ENCODE measurements at places on chromosomes 3 and 15.

DNA sequence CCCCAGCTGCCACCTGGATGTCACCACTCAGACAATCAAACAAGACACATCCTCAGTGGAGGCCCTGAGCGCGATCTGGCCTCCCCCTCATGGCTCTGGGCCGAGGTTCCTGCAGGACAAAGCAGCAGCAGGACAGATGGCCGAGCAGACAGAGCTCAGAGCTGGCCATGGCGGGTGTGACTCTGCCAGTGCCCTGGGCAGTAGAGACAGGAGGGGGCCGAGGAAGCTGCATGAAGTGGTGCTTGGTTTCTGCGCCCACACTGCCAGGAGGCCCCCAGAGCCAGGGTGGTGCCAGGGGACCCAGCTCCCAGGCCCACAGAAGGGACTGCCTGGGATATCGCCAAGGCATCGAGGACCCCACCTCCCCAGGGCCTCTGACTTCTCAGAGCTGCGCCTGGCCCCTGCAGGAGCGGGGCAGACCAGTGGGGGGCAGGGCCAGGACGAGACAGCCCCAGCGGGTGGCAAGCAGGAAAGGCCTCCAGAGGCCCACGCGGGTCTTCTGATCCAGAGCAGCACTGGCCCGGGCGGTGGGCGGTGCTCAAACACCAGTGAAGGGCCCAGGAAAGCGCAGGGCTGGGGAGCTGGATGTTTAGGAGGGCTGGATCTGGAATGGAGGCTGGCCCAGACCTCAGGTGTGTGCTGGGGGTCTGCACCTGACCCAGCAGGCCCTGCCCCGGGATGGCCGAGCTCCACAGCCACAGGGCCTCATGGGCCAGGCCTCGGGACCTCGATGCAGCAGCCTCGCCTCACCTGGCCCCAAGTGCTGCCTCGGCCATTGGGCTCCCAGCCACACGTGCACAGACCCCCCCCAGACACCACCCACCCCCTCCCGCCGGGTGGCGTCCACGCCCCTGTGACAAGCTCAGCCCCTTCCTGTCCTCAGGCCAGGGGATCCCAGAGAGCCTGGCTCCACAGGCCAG, 76.0 kb downstream of the GOLGA8G start:
- DNase-seq = no peak

DNA sequence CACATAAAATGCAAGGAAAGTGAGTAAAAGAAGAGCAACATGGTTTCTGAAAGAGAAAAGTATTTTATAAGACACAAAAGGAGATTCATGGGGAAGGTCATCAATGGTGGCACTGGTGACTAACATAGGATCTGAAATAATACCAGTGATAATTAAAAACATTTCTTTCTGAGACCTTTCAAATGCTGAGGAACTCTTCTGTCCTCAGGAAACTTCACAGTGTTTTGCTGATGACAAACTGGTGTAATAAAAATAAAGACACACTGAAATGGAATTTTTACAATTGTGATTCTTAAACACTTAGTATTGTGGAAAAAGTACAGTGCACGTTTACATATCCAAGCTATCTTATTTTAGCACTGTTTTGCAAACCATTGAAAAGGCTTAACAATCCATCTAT, 80.4 kb upstream of the ZBTB20 start:
- no peak for DNase-seq

GRCh38 chr3:106635271-106635670, 742.0 kb upstream of the CCDC54 start:
- DNase-seq = no peak

DNA sequence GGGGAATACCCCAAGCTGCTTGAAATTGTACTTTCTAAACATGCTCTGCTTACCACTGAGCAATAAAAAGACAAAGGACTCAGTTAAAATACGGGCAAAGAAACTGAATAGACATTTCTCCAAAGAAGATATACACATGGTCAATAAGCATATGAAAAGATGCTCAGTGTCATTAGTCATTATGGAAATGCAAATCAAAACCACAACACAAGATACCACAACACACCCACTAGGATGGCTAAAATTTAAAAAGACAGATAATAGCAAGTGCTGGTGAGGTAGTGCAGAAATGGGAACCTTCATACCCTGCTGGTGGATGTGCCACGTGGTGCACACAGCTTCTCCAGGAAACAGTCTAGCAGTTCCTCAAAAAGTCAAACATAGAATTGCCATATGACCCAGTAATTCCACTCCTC, 21.3 kb downstream of the LRIG1 start:
- no peak for DNase-seq

DNA sequence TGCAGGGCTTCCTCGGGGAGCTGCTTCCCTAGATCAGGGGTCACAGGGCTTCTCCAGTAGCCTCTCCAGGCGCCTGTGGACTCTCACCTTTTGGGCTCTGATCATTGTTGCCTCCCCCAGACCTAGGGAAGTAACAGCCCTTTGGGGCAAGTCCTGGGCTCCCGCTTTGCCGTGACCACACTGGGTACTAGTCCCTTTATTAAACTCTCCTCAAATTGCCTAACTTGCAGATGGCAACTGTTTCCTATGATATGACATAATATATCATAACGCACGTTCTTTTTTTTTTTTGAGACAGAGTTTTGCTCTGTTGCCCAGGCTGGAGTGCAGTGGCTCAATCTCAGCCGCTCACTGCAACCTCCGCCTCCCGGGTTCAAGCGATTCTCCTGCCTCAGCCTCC, 17.9 kb upstream of the NRROS start:
- DNase-seq = no peak

GRCh38 chr15:101179341-101180153, 72.3 kb downstream of the CHSY1 start:
- DNase-seq = no peak

DNA sequence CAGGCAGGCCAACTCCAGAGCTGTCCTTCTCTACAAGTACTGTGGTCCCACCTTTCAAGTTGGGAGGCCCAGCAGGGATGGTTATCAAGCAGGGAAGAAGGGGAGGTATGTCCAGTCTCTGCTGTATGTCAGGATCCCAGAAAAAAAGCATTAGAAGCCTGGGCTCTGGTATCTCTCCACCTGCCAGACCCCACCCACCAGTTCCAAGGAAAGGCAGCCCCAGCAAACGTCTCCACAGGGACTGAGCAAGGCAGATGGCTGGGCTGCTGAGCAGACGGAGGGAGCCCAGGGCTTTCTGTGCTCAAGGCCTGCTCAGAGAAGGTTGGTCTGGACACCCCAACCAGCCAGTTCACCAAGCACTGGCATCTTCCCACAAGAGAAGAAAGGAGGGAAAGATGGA, 287.8 kb downstream of the XXYLT1 start:
- DNase-seq = no peak

DNA sequence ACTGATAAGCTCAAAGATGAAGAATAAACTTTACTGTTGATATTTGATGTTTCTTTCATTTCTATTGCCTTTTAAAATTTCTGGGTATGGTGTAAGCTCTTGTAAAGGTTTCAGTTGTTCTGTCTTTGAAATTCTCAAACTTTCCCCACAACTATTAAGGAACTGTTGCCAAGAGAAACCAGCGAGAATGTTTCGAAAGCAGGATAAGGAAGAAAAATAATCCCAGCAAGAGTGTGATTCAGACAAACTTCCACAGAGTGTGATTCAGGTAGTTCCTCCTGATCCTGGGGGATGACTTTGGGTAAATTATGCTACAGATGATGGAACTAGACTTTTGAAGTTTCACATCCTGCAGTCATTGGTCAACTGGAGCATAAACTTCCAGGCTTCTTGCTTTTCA, 632.0 kb downstream of the NSUN3 start:
- DNase-seq = no peak

- DNase-seq = no peak
These were observed 53.7 kb downstream of the NMD3 start for GRCh38 chr3:161274691-161275298.

DNA sequence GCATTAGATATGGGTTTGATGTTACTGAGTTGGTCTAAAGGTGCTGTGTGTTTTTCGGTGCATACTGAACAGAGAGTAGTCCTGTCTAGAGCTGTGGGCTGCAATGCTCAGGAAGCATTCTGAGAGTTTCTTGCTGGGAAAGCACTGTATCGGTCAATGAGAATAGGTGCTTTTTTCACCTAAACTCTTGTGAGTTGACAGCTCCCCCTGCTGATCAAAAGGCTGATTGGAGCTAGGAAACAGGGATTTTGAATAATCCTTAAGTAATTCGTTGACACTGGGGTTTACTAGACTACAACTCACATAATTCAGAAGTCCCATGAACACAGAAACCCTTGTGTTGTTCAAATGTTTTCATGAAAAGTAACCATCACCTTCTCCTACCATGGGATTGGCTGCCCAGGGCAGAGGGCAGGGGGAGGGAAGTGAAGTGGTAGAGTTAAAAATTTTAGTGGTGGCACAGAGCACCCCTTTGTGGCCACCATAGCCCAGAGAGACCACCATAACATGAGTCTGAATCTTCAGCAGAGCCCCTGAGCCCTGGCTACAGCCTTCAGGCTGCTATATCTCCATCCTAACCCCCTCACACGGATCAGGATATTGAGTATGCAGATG, 13.0 kb upstream of the MANF start:
- no peak for DNase-seq

GRCh38 chr3:189941125-189941524, 179.6 kb downstream of the P3H2 start:
- no peak for DNase-seq

GRCh38 chr3:67301556-67301955, 303.4 kb downstream of the KBTBD8 start:
- DNase-seq = no peak

- DNase-seq = no peak
These were observed 364.9 kb downstream of the NAALADL2 start for GRCh38 chr3:175224051-175224450.

- no peak for DNase-seq
These were observed 409.1 kb upstream of the ATP11B start for GRCh38 chr3:182384221-182384620.

GRCh38 chr3:64143409-64144130, 81.7 kb downstream of the PRICKLE2 start:
- no peak for DNase-seq

DNA sequence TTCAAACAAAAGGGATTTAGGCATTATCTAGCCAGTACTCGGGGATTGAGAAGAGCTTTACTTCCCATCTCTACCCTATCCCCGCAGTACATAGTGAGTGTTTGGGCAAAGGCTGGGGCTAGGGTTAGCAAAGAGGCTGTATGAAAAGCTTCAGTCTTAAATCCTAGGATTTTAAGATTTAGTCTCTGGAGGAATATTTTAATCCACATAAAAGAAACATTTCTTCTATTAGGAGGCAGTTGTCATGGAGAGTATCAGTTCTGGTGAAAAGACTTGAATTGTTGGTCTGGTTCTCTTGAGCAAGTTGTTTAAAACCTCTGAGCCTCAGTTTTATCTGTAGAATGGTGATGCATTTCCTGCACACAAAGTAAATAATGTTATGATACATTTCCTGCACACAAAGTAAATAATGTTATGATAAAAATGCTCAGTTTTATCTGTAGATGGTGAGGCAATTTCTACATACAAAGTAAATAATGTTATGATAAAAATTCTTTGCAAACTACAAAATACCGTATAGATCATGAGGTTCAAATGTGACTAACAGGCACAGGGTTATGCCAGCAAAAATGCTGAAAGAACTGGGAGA, 53.9 kb upstream of the ZBED2 start:
- DNase-seq = no peak

DNA sequence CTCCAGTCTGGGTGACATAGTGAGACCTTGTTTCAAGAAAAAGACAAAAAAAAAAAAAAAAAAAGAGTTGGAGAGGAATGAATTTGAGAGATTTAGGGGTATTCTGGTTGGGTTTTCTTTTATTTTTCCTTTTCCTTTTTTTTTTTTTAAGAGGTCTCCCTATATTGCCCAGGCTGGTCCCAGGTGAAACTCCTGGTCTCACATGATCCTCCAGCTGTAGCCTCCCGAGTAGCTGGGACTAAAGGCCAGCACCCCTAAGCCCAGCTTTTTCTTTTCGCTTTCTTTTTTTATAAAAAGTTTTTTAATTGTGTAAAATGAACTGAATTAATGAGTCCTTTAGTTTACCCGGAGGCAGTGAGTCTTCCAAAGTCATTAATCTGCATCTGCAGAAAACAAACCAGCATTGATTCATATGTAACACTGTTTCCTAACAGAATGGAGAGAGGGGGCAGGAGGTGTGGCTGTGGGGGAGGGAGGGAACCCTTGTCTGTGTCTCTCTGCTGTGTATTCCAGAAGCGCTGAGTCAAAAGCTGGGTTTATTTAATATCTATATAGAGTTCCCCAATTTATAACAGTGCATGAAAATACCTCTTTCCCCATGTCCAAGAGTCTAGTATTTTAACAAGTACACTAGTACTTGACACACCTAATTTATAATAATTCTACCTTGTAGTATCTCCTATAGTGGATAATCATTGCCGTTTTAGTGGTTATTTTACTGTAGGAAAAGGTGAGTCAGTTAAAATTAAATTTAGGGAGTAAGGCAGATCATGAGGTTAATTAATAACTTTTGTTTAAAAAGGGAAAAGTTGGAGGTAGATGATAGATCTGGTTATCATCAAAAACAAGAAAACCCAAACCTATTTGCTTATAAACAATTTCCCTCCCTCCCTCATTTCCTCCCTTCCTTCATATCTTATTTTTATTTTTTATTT, 2.6 kb upstream of the DPPA4 start:
- DNase-seq = no peak

- no peak for DNase-seq
These were observed 95.1 kb upstream of the MELTF start for GRCh38 chr3:197124713-197125112.

- DNase-seq = no peak
These were observed 25.8 kb upstream of the PRTG start for GRCh38 chr15:55768670-55769185.

GRCh38 chr3:189013224-189013888, 158.4 kb upstream of the TPRG1 start:
- DNase-seq = no peak

DNA sequence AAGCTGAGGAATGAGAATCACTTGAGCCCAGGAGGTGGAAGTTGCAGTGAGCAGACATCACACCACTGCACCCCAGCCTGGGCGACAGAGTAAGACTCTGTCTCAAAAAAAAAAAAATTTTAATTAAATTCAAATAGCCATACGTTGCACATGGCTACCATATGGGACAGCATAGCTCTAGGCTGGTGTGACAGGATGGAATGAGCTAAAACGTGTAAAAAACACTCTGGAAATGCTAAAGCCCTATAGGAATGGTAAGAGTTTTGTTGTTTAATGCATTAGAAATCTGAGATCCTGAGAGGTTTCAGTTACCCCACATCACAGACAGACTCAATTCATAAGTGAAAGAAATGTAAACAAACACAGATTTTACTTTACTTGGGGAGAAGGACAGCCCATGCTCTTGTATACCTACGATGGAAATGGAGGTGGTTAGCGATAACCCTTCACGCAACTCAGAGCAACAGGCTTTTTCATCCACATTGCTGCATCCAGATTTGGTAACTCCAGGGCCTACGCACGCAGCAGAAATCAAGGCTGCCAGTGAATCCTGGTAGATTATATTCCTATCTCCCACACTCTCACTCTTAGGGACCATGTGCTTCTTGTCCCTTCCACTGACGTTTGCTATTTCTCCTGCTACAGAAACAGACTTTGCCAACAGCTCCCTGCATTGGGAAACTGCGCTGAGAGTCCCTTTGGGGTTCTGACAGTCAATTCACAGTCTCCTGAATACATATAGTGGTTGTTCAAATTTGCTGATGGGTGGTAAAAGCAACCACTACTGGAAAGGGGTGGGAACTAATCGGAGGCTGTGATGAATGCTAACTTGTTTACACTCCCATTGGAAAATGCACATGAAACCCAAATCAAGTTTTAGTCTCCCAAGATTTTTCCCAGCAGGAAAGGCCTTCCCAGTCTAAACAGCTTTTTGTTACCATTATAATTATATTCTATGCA, 3.1 kb downstream of the SH3BP5 start:
- no peak for DNase-seq
